ENCODE measurements at places on chromosomes 7 and 10.

DNA sequence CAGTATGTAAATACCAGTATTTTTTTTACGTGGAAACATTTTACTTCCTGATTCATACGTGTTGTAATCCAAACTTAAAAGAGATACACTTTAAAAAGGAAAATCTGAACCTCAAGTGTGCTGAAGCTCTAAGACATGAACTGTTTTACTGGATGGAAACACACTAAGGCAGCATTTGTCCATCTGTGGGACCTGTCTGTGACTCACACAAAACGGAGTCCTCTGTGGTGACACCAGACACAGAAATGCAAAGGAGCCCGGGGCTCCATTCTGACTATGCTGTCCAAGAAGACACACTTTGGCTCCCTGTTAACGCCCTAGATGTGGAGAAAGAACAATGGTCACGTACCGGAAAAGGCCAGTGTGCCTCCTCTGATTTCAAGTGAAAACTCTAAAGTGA lies 23.9 kb downstream of the RNF133 start:
- DNase-seq: no peak

GRCh38 chr10:128302808-128303207 lies 176.6 kb upstream of the MKI67 start:
- no peak for DNase-seq

GRCh38 chr7:24229481-24230226 lies 54.3 kb upstream of the NPY start:
- DNase-seq: no peak

DNA sequence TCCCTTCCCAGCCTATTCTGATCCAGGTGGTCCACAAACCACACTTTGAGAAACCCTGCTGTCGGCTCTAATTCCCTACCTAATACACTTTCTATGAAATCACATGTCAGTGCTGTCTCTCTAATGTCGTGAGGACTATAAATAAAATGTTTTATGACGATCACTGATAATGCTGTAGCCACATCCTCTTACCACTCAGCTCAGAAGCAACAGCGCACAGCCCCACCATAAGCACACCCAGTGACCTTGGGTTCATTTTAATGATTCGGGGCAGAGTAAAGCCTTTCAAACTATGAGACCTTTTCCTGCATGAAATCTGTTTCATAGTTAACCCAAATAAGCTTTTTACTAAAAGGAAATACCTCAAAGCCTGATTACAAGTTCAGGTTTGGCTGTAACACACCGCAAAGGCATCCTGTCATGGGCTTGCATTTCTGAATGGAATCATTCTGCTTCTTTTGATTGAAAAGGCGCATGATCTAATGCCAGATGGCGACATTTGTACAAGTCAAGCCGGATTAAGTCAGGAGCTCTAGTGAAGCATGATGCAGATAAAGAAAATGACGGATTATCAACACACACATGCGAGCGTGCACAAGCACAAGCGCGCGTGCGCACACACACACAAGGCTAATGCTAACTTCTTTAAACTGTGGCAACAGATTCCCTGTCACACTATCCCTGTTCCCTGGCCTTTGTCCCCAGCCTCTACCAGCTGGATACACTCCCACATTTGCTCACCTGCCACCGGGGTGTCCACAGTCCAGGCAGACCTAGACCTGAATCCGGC lies 180.5 kb upstream of the PDE1C start:
- no peak for DNase-seq

DNA sequence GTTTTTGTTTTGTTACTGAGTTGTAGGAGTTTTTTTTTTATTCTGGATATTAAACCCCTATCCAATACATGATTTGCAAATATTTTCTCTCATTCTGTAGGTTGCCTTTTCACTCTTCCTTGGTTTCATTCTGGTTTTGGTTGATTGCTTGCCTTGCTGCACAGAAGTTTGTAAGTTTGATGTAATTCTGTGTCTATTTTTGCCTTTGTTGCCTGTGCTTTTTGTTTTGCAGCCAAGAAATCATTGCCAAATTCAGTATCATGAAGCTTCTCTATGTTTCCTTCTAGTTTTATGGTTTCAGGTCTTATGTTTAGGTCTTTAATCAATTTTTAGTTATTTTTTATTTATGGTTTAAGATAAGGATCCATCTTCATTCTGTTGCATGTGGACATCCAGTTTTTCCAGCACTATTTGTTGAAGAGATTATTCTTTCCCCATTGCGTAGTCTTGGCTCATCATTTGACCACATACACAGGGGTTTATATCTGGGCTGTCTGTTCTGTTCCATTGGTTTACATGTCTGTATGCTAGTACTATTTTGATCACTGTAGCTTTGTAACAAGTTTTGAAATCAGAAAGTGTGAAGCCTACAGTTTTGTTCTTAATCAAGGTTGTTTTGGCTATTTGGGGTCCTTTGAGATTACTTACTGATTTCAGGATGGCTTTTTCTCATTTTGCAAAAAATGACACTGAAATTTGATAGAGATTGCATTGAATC lies 26.4 kb downstream of the BMPR1A start:
- DNase-seq: no peak

DNA sequence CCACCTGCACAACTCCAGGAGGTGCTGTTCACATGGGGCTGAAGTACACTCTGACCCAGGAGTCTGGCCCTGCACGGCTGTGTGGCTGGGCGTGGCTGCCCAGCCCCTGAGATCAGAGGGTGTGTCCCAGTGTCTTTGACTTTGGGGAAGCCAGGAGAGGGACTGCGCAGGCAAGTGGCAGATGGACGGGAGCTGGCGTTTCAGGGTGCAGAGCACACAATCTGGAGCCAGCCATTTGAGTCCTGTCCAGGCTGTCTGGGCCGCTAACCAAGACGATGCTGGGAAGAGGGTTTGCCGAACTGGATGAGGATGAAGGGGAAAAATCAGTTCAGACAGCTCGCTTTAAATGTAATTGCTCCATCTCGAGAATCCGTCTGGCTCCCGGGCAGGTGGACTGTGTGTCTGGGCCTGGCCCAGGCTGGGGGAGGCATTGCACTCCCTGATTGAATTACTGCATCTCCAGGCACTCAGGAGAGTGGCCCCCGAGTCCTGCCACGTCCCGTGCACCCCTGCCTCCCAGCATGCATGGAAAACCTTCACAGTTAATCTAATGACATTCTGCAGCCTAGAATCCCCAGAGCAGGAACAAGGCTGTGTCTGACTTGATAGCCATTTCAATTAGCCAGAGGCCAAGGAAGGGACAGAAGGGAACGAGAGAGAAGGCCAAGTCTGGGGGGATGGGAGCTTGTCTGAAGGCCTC lies 120.8 kb upstream of the NANOS1 start:
- DNase-seq: no peak

DNA sequence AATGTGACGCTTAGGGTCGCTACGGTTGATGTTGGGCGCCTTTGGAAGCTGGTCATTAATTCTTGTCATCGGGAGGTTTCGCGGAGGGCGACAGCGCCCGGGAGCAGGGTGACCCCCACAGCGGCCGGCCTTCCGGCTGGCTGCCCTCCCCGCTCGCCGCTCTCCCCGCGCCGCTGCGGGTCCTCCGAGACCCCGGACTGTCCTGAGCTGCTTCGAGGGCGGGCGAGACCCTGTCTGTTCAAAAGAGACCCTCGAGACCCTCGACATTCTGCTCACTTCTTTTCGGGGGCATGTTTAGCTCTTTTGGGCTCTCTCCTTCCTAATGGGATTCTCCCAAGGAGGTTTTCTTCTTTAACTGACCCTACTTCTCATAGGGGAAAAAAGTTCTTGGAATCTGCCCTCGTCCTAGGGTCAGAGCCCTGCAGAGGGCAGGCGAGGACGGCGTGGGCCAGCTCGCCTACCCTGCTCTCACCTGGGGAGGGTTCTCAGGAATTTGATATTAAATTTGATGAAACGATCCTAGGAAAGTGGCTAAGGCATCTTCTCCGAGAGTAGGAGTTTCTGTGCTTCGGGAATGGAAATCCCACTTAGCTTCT lies 257.0 kb downstream of the OTUD1 start:
- DNase-seq: no peak

GRCh38 chr10:121732656-121733445 lies 134.6 kb upstream of the FGFR2 start:
- DNase-seq: no peak
